Activated CD8-positive, alpha-beta memory T cell treated with anti-CD3 and anti-CD28 coated beads for 1 hour (primary cell): ENCODE measurements at places on chromosomes 16 and 17.

DNA sequence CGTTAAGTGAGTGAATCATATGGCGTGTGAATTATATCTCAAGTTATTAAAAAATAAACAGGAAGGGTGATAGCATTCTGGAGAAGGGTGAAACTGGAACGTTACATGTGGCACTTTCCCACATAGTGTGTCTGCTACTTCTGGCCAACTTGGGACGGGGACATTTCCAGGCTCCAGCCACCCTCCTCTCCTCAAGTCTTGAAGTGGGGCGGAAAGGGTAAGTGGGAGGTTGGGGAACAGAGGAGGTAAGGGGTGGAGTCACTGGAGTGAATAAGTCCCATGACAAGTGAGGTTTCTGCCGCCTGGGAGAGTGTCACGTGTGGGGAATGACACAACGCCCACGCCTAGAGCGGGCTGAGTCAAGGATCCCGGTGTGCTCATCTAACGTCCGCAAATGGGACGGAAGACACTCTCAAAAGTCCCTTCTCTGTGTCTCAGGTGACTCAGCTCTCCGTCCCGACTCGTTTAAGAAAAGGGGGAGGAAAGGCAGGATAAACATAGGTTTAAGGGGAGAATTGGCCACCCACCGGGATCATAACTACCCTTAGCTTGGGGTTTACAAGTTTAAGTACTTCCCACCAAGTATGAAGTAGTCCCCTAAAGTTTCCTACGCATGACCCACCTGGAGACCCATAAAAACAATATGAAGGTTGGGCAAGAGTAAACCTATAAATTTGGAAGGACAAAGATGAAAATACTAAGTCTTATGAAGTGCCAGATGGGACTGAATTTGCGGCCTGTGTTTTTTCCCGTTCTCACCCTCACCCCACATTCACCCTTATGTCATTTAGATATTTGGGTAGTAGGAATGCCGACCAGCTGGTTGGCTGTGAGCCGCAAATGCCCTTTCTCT, 1.2 kb upstream of the SPAG9 start:
- DNase-seq = peak; percentile 61

- DNase-seq = no peak
Measured at GRCh38 chr16:84729716-84730320, 30.0 kb downstream of the USP10 start.

DNA sequence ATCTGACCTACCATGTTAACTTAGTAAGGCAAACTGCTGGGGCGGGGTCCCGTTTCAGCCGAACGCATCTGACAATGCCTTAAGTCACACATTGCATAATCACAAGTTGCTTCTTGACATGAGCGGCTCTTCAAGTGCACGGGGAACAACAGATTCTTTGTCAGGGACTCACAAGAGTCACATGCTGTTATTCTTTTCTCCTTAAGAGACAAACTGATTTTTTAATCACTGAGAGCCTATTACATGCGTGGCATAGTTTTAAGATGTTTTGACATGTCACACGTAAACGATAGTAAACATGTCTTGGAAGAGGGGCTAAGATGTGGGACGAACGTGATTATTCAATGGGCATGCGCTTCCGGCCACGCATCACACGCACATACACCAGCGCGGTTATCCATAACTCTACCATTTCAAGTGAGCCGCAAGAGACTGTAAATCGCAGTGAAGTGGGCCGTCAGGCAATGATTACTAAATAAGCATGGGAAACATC, 63.4 kb downstream of the ADCY9 start:
- DNase-seq = no peak

- DNase-seq = no peak
Measured at GRCh38 chr17:61456688-61457225, 4.5 kb downstream of the TBX4 start.

DNA sequence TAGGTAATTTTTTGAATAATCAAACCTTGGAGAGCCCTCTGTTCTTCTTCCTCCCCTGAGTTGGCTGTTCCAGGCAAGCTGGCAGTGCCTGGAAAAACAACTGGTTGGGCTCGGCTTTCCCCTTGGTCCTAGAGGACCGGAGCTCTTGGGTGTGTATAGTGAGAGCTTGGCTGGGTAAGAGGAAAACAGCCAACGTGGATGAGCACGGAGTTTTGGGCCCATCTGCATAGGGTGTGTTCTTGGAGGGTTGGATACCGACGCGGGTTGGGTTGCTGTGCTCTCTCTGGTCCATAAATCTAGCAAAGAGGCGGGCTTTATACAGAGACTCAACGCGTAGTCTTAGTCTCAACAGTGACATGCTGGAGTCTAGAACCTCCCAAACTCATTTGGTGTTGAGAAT, 23.2 kb downstream of the ITGB3 start:
- no peak for DNase-seq

DNA sequence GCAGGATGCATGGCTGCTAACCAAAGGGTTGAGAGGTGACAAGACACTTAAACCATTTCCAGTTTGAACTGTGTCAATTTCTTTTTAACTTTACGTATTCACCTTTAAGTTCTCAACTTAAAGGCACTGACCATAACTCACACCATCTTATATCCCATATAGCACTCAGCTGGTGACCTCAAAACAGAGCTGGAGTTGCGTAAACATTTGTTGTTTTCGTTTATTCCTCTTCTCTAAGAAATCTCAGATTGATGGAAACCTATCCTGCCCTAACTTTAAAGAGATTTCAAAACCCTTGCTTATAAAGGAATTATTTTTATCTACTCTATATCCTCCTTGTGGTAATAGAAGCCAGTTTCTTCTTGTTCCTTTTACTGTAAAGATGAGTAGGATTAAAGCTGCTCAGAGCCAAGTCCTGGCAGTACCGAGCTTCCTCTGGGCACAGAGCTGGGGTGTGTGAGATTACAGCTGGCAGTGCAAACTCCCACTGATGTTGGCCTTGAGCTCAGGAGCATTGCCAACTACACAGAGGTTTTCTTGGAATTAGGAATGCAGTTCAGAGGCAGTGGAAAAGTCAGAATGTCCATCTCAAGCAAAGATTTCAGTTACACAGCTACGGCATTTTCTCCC, 1.3 kb downstream of the KCTD2 start:
- no peak for DNase-seq

- no peak for DNase-seq
Measured at GRCh38 chr16:24051125-24051524, 205.0 kb upstream of the CACNG3 start.

DNA sequence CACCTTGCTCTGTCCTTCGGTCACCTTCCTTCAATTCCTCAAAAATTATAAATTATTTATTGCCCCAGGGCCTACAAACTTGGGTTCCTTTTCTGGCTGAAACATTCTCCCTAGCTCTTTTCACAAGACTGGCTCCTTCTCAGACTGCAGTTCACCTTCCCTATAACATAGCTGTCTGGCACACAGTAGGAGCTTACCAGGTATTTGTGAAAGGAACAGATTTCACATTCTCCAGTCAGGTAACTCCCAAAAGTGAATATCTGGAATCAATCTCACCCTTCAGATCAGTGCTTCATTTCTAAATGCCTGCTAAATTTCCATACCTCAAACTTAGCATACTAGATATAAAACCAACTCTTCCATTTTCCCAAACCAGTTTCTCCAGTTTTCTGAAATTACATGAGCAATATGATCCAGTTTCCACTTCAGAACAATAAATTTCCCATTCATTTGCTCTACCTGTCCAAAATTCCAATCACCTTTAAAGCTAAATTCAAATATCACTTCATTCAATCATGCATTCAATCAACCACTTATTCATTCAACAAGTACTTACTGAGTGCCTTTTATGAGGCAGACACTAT, 6.1 kb downstream of the RFFL start:
- DNase-seq = no peak

DNA sequence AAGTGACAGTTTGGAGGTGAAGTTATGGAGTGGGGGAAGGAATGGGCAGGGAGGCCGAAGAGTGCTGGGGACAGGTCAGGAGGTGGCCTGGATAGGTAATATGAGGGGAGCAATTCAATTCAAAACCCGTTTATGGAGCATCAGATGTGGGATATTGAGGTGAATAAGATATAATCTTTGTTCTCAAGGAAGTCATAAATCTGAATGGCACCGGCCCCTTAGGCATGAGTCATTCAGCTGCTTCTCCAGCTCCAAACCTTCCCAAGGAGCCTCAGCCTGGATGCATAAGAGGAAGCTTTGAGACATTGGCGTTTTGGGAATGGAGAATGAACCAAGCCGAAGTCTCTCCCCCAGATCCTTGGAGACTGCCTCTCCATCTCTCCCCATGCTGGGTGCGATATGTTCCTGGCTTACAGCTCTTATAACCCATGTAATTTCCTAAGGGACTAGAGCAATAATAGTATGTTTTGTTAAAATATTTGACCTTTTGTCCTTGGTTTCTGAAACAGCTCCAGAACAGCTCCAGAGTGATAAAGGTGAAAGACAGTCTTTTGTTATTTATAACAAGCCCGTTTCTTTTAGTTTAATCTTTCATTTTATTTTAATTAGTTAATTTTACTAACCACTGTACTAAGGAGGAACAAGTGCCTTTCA, 1.7 kb downstream of the TUBG2 start:
- no peak for DNase-seq
